ENCODE measurements at places on chromosomes 5 and 9. TPM values are rescaled to one million over a fixed set of nuclear protein-coding genes. Genes with fewer than 3 reads are reported as not detected.

DNA sequence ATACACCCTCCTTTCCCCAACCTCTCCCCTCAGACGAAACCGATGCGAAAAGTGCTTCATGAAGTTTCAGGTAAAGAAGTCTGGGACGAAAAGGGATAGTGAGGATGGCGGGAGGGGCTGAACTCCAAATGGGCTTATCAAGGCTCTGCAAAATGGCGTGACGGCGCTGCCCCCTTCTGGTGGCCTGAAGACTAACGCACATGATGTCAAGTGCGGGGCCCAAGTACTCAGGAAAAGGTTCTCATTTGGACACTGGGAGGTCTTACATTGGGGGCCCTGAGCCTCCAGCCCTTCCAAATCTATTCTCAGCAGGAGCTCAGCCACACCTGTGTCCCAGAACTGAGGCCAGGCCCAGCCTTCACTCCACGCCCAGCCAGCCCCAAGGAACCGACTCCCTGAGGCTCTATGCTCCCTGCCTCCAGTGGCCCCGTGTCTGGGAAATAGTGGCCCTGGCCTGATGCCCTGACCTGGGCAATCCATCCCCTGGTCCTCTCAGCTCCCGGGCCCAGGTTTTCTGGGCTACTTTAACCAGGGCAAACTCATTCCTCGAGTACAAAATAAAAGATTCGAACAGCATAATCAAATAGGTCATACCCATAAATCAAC is 119.9 kb downstream of the KCNIP1 start:
- DNase-seq: no peak

GRCh38 chr5:137828180-137828579 is 39.5 kb upstream of the MYOT start:
- DNase-seq: peak; percentile 60

DNA sequence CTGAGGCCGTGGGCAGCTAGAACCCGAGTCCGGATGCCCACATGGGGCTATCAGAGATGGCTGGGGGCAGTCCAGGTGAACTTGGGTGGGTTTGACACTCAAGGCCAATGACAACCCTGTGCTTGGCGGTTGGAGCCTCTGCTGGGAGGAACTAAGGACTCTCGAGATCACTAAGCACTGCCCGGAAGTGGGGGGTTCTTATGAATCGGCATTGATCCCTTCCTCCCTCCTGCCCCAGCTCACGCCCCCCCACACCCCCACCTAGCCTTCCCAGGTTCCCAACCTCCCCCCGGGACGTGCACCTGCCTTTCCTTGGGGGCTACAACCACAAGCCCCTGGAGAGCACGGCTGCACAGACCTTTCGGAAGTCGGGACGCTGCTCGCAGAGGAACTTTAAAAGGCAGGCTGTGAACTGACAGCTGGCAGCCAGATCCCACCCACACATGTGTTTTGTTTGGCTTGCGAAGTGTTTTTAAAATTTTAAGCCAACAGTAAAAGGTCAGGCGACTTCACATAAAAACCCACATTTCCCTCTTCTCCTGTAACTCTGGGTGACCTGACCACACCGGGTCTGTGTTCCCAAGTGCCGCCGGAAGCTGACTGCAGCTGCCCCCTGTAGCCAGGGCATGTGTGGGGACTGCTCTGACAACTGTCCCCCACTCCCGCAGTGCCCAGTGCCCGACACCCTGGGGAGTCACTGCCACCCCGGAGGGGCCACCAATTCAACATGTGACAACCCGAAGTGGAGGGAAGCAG is 5.1 kb upstream of the RALGDS start:
- peak; percentile 67 for DNase-seq

DNA sequence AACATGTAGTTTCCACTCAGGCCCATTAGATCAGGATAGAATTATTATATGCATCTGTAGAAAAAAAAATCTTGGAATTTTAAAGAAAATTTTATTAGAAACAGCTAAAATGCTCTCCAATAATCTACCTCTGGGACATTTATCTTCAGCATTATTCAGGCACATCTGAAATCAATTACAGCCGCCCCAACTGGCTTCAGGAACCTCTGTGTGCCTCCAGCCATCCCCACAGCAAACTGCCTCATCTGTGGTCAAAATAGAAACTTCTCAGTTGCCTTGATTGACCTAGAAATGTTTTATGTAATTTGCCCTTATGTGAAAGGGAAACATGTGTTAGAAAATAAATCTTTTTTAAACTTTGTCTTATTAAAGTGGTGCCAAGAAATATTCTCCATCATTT is 120.1 kb upstream of the LPAR1 start:
- no peak for DNase-seq

- DNase-seq: no peak
Measured at GRCh38 chr5:64876203-64876602, 107.5 kb downstream of the CWC27 start.

PRLR gene
- total RNA-seq: 0.32 TPM
